ENCODE measurements at places on chromosomes 3 and 15.
A peak's percentile ranks its signal among the peaks of the same experiment; 100 is the strongest.

DNA sequence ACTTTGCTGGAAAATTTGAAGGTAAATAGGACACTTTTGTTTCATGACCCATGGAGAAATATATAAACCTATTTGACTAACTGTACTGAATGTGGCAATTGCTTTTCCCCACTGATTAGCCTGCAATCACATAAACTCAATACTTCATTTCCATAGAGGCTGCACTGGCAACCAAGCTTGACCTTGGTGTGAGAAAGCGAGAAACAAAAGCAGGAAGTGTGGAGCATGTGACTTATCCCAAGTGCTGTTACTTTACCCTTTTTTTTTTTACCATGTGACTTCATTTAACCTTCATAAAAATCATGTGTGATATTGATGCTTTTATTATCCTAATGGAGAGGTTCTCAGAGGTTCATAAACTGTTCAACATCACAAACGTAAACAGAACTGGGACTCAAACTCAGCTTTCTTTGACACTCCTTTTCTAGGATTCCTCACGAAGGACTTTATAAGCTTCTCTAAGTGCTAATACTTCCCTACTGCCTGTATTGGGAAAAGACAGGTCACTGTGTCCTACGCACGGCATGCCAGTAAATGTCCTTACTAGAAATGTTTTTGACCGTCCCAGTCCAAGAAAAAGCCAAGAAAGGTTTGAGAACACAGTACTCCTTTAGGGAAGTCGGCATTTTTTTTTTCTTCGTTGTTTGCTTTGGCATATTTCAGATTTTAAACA is 34.9 kb upstream of the ZNF385D start:
- no peaks in the 10 kb centered on the region for H3K27me3 ChIP-seq
- DNase-seq, result no peak

DNA sequence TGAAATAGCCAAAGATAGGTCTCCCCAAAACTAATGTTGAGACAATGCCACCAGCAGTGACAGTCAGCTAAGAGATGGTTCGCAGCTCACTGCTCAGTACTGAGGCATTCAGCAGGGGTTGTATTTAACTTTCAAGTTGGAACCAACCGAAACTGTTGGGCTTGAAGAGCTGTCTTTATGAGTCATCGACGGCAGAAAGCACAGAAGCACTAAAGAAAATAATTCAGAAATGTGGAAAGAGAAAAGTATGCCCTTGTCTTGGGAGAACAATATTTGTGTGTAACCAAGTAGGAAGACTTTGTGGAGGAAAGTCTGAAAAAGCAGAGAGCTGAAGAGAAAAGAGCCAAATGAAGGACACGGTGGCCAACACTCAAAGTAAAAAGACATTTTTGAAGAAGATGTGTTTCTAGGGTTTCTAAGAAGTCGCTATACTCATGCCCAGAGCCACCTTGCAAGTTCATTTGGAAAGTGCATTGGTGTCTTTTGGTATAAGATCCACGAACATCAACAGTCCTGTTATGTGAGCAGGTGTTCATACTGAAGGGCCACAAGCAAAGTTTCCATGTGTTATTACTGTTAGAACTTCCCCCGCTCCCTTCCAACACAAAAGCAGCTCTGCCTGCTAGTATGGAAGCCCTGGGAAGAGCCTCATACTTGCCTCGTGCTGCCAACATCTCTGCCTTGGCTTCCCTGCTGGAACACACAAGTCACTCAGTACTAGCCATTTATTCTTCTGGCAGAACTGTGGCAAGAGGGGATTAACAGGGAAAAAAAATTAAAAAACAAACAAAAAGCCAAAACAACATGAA is 4.1 kb upstream of the RARB start:
- H3K36me3 ChIP-seq, result no peaks in the 10 kb centered on the region
- H3K27ac ChIP-seq, result no peak overlapping the region
- H3K4me3 ChIP-seq, result no peak overlapping the region
- no peak for DNase-seq
- H3K27me3 ChIP-seq, result peaks cover 41% of the 10 kb centered on the region

- no peak overlapping the region for H3K4me3 ChIP-seq
- H3K4me1 ChIP-seq, result no peaks in the 10 kb centered on the region
- peaks cover 1% of the 10 kb centered on the region for H3K36me3 ChIP-seq
Observed at GRCh38 chr15:29970402-29970695, 112.4 kb upstream of the GOLGA8J start.

- H3K4me3 ChIP-seq, result no peak overlapping the region
- H3K4me1 ChIP-seq, result no peaks in the 10 kb centered on the region
- DNase-seq, result no peak
- no peaks in the 10 kb centered on the region for H3K36me3 ChIP-seq
Observed at GRCh38 chr3:127035677-127036076, 52.8 kb downstream of the PLXNA1 start.

- peaks cover 5% of the 10 kb centered on the region for H3K4me1 ChIP-seq
- no peak overlapping the region for H3K27ac ChIP-seq
- no peak for DNase-seq
- peaks cover 9% of the 10 kb centered on the region for H3K27me3 ChIP-seq
- no peak overlapping the region for H3K4me3 ChIP-seq
- no peaks in the 10 kb centered on the region for H3K36me3 ChIP-seq
Observed at GRCh38 chr3:132183811-132184210, 133.4 kb upstream of the ACP3 start.

DNA sequence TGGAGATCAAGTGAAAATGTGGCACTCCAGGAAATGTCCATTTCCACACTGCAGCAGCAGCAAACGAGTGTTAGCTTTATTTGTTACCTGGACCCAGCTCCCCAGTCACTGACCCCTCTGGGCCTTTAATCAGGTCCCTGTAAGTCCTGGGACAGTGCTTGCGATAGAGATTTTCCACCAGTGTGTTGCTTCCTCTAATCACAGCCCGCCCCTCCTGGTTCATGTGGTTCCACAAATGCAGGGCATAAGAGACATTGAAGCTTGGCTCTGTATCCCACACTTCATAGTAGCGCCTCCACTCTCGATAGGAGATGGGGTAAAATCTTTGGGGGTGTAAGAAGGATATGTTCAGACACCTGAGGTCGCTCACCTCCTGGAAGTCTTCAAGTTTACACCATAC is 8.0 kb downstream of the A4GNT start:
- no peaks in the 10 kb centered on the region for H3K36me3 ChIP-seq
- H3K27ac ChIP-seq, result no peak overlapping the region

DNA sequence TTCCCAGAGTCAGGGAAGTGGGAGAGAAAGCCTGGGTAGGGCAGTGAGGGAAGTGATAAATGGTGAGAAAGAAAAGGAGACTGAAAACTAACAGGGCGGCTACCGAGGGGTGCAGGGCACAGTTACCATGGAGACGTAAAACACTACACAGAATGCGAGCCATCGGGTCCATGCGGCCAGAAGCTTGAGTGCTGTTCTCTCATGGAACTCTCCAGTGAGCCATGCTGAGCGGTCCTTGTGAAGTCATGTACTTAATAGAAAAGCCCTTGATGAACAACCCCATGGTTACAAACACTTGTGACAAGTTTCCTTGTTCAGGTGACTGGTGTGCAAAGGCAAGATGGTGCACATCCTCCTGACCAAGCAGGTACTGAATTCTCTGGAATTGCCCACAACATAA is 3.7 kb upstream of the PLA2G4F start:
- DNase-seq, result no peak
- no peaks in the 10 kb centered on the region for H3K27me3 ChIP-seq
- no peaks in the 10 kb centered on the region for H3K4me1 ChIP-seq

- no peak for DNase-seq
- peaks cover 8% of the 10 kb centered on the region for H3K27me3 ChIP-seq
- H3K27ac ChIP-seq, result peak overlapping the region; percentile 79
- no peaks in the 10 kb centered on the region for H3K36me3 ChIP-seq
Observed at GRCh38 chr3:69305011-69305410, 80.9 kb downstream of the FRMD4B start.

DNA sequence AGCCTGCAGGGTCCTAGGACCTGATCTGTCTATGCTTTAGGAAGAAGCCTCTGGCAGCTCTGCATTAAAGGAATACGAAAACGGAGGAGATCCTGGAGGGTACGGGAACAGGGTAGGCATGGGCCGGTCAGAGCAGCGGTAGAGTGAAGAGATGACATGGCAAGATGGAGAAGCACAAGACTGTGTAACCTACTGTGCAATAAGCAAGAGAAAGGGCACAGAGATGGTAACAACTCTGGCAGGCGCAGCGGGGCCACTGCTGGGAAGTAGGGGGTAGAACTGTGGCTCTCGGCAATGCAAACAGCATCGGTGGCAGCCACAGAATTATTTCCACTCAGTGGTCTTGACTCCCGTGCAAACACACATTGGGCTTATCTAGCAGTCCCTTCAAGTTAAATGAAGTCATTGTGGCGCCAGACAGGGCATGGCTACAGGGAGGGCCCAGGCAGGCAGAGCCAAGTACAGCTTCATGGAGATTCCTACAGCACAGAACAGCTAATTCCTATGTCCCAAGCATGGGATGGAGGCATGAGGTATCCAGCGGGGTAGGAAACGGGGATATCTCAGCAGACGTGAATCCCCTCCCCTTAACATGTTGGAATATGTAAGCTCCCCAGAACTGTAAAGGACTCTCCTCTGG is 28.8 kb downstream of the WHAMM start:
- H3K27ac ChIP-seq, result no peak overlapping the region
- peaks cover 10% of the 10 kb centered on the region for H3K36me3 ChIP-seq
- DNase-seq, result no peak
- H3K27me3 ChIP-seq, result no peaks in the 10 kb centered on the region
- no peak overlapping the region for H3K4me3 ChIP-seq

GRCh38 chr3:104556372-104557078 is 810.2 kb upstream of the ALCAM start:
- H3K27ac ChIP-seq, result no peak overlapping the region
- no peaks in the 10 kb centered on the region for H3K4me1 ChIP-seq
- H3K36me3 ChIP-seq, result no peaks in the 10 kb centered on the region
- DNase-seq, result no peak
- H3K27me3 ChIP-seq, result no peaks in the 10 kb centered on the region

DNA sequence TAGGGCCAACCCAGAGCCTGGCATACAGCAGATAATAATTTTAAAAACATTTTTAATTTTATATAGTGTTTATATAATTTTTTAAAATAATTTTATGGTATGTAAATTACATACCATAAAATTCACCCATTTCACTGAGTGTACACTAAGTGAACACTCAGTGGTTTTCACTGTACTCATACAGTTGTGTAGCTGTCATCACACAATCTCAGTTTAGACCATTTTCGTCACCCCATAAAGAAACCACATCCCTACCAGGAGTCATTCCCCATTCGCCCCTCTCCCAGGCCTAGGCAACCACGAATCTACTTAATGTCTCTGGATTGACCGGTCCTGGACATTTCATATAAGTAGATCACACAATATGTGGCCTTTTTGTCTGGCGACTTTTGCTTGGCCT is 10.2 kb downstream of the EEFSEC start:
- no peak overlapping the region for H3K27ac ChIP-seq
- H3K4me3 ChIP-seq, result no peak overlapping the region
- H3K27me3 ChIP-seq, result no peaks in the 10 kb centered on the region
- peaks cover 3% of the 10 kb centered on the region for H3K36me3 ChIP-seq
- H3K4me1 ChIP-seq, result peaks cover 18% of the 10 kb centered on the region
- DNase-seq, result no peak

- no peak overlapping the region for H3K27ac ChIP-seq
- H3K27me3 ChIP-seq, result no peaks in the 10 kb centered on the region
- H3K4me1 ChIP-seq, result peaks cover 14% of the 10 kb centered on the region
Observed at GRCh38 chr3:185534511-185534910, 17.9 kb downstream of the LIPH start.

- no peak overlapping the region for H3K27ac ChIP-seq
- no peak overlapping the region for H3K4me3 ChIP-seq
- H3K36me3 ChIP-seq, result no peaks in the 10 kb centered on the region
- H3K4me1 ChIP-seq, result no peaks in the 10 kb centered on the region
- H3K27me3 ChIP-seq, result no peaks in the 10 kb centered on the region
Observed at GRCh38 chr3:181998828-181999227, 287.1 kb downstream of the SOX2 start.

GRCh38 chr3:107962946-107963345 is 127.9 kb downstream of the CD47 start:
- H3K27ac ChIP-seq, result no peak overlapping the region
- H3K36me3 ChIP-seq, result no peaks in the 10 kb centered on the region
- H3K4me1 ChIP-seq, result peaks cover 15% of the 10 kb centered on the region
- H3K4me3 ChIP-seq, result no peak overlapping the region

- DNase-seq, result no peak
- no peaks in the 10 kb centered on the region for H3K4me1 ChIP-seq
- H3K36me3 ChIP-seq, result no peaks in the 10 kb centered on the region
- H3K27me3 ChIP-seq, result peaks cover 9% of the 10 kb centered on the region
- no peak overlapping the region for H3K27ac ChIP-seq
- no peak overlapping the region for H3K4me3 ChIP-seq
Observed at GRCh38 chr3:127164615-127165014, 28.3 kb upstream of the PRR23E start.

DNA sequence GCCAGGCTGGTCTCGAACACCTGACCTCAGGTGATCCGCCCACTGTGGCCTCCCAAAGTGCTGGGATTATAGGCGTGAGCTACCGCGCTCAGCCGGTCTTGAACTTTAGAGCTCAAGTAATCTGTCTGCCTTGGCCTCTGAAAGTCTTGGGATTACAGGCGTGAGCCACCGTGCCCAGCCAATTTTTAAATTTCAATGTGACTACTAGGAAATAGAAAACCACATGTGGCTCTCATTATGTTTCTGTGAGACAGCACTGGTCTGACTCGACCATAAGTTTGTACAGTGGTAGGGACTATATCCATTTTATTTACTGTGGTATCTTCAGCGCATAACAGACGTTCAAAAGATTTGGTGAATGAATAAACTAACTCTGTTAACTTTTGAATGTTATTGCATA is 9.1 kb downstream of the ZFAND6 start:
- no peaks in the 10 kb centered on the region for H3K36me3 ChIP-seq
- no peaks in the 10 kb centered on the region for H3K27me3 ChIP-seq
- H3K27ac ChIP-seq, result no peak overlapping the region
- peaks cover 51% of the 10 kb centered on the region for H3K4me1 ChIP-seq
- H3K4me3 ChIP-seq, result no peak overlapping the region
- DNase-seq, result peak; percentile 21

DNA sequence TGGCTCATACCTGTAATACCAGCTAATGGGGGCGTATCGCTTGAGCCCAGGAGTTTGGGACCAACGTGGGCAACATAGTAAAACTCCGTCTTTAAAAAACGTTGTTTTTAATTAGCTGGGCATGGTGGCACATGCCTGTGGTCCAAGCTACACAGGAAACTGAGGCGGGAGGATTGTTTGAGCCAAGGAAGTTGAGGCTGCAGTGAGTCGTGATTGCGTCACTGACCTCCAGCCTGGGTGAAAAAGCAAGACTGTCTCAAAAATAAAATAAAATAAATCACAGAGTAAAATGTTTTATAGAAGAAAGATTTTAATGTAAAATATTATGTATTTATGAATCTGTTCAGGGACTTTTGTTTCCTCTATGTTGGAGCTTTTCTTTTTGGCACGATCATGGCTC is 15.3 kb upstream of the STRIT1 start:
- H3K4me3 ChIP-seq, result no peak overlapping the region
- no peaks in the 10 kb centered on the region for H3K4me1 ChIP-seq
- H3K27me3 ChIP-seq, result no peaks in the 10 kb centered on the region
- no peaks in the 10 kb centered on the region for H3K36me3 ChIP-seq
- H3K27ac ChIP-seq, result no peak overlapping the region

DNA sequence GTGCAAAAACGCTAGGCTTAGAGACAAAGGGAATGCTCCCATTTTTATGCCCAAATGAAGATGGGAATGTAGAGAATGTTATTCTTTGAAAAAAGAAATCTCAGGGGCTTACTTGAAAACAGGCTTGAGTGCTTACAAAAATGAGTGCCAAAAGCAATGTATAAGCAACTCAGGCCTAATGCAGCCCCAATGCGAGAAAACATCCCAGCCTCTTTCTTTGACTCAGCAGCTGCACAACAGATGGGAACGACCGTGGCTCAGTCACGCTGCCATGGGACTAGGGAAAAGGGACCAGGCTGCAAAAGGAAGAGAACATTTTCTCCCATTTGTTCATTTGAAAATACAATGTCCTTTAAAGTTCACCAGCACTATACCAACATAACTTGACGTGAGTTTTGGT is 246.4 kb upstream of the LRIG1 start:
- H3K4me3 ChIP-seq, result no peak overlapping the region
- DNase-seq, result no peak
- peaks cover 8% of the 10 kb centered on the region for H3K27me3 ChIP-seq

Measured in activated T-cell treated with anti-CD3 and anti-CD28 coated beads, Interleukin-2, amount 50 U/mL, for 72 hours (primary cell).